ENCODE measurements at places on chromosomes 7 and 10.

DNA sequence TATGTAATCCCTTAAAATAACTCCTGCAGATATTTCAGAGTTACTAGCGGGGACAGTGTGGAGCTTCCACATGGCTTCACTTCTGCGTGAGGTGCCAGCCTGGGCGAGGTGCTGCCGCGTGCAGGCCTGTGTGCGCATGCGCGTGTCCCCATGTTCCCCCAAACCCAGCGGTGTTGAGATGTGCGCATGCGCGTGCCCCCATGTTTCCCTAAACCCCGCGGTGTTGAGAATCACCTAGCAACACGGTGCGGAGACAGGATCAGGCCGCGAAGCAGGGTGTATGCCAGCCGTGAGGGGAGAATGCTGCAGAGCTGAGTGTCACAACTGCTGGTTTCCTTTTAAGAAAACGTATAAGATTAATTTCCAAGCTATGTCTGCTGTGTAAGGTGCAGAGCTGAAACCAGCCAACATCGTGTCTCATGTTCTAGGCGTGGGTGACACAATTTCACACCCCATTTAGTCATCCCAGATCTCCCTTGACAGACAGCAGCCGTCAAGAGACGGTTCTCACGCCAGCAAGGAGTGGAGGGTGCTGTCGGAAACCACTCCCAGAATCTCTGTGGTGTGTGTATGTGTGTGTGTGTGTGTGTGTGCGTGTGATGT is 71.9 kb upstream of the ADARB2 start:
- no peak for DNase-seq

GRCh38 chr7:28957751-28958234 is 337 bp downstream of the TRIL start:
- DNase-seq, result peak; percentile 39

- DNase-seq, result no peak
These were observed 194.3 kb downstream of the CCDC3 start for GRCh38 chr10:12807096-12807755.

- DNase-seq, result no peak
These were observed 16.4 kb upstream of the NODAL start for GRCh38 chr10:70457759-70458305.

GRCh38 chr10:35074266-35074665 is 15.9 kb downstream of the CUL2 start:
- no peak for DNase-seq

DNA sequence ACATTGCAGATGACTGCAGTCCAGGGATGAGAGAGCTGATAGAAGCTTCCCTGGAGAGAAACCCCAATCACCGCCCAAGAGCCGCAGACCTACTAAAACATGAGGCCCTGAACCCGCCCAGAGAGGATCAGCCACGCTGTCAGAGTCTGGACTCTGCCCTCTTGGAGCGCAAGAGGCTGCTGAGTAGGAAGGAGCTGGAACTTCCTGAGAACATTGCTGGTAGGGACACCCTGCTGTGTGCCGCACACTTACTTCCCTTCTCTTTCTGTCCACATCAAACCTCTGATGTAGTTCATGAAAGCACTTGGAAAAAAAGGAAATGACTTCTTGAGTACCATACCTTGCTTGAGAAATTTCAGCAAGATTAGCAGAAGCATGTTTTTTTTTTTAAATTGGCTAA is 25.3 kb downstream of the MAP3K8 start:
- DNase-seq, result no peak

GRCh38 chr10:122281018-122281626 is 10.0 kb downstream of the BTBD16 start:
- no peak for DNase-seq

DNA sequence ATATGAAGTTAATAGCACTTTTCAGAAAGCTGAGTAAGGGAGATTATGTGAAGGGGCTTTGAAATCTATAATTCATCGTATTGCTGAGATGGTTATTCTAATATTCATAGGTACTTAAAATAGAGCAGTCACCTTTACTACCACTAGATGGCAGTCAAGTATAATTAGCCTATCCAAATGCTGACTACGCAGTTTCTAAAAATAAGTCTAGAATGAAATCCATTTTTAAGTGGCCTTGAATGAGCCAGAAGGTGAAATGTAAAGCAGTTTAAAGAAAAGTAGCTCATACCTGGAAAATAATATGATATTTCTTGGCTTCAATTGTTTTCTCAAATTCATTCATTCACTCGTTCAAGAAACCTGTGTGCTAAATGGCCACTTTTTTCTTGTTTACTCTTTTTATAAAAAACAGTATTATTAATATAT is 1277.1 kb downstream of the GATA3 start:
- DNase-seq, result peak; percentile 25

DNA sequence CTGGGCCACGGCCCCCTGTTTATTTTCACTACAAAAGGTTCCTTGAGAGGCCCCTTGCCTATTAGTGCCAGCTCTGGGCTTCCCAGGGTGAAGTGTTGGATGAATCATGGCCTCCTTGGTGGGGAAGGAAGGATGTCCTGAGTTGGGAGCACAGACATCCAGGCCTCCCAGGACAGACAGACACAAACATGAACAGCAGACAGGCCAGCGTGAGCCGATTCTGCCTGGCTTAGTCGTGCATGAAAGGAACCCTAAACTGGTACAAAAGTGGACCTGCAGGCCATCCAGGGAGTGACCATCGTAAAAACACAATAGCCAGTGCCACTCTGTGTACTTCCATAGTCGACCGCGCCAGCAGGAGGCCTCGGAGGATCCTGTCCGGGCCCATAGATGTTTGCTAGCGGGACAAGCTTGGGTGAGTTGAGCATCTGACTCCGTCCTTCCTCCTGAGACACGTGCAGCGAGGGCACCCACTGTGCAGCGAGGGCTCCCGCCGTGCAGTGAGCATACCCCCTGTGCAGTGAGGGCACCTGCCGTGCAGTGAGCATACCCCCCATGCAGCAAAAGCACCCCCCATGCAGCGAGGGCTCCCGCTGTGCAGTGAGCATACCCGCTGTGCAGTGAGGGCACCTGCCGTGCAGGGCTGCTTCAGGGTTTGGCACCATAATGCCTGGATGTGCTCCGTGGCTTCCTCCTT is 51.3 kb upstream of the PRKAR1B start:
- no peak for DNase-seq

DNA sequence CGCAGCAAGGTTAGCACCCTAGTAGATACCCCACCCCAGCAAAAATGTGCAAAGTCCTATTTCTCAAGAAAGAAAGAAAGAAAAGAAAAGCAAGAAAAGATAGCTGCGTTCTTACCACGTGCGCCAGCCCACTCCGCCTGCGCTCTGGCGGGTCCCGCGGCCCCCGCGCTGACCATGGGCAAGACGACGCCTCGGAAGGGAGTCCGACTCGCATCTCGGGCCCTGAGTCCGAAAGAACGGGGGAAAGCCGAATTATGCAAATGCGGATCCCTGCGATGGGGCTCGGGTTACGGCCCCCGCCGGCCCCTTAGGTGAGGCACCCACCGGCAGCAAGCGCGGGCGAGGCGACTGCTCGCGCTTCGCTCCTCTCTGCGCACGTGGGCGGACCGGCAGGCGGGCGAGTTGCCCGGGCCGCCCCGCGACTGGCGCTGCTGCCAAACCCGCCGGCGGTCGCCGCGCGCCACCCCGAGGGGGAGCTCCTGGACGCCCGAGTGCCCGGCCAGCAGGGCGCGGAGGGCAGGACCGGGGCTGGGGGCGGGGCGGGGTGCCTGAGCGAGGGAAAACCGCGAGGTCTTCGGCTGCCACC is 2.4 kb upstream of the EGR2 start:
- DNase-seq, result no peak

DNA sequence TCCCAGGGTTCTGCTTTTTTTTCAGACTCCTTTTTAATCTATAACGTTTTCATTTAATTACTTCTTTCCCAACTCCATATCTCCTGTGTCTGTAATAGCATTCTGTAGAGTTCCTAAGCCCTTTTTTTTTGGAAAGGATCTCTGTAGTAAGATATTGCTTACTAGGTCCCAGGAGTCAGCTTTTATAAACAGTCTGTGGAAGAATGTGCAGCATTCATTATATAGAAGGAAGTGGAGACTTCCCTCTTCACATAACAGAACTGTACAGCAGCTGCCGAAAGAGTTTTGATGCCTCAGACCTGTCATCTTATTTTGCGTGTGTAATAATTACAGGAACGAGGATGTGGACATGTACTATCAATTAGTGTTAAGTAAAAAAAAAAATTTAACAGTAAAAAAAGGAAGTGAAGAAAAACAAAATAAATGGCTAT is 7.4 kb upstream of the STEAP4 start:
- no peak for DNase-seq

DNA sequence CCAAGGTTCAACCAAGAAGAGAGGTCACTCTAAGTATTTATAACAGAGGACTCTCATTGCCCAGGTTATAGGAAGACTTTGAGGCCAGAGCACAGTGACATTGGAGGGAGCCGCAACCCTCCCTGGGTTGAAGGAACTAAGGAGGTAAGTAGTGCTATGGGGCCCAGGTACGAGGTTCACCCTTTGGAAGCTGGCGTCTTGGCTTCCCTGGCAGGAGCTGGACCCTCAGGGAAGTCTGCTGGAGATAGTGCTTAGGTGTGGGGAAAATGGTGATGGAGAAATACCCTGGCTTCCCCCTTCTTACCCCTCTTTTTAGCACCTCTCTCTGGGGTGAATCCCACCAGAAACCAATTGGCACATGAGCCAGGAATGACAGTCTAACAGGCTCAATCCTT is 317.9 kb upstream of the ZNF32 start:
- no peak for DNase-seq

DNA sequence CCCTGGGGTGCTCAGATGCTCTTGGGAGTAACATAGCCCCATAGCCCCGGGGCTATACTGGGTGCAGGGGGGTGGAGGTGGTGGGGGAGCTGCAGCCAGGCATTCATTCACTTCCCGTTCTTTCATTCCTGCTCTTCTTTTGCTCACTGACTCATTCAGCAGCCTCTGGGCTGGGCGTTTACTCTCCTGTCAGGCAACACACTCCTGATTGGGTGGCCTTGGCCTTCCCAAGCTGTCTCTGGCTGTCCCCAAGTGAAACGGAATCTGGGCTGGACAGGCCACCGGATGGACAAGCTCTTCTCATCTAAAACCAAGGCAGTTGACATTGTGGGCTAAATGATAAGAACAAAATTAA is 34.6 kb downstream of the CHST3 start:
- peak; percentile 85 for DNase-seq

DNA sequence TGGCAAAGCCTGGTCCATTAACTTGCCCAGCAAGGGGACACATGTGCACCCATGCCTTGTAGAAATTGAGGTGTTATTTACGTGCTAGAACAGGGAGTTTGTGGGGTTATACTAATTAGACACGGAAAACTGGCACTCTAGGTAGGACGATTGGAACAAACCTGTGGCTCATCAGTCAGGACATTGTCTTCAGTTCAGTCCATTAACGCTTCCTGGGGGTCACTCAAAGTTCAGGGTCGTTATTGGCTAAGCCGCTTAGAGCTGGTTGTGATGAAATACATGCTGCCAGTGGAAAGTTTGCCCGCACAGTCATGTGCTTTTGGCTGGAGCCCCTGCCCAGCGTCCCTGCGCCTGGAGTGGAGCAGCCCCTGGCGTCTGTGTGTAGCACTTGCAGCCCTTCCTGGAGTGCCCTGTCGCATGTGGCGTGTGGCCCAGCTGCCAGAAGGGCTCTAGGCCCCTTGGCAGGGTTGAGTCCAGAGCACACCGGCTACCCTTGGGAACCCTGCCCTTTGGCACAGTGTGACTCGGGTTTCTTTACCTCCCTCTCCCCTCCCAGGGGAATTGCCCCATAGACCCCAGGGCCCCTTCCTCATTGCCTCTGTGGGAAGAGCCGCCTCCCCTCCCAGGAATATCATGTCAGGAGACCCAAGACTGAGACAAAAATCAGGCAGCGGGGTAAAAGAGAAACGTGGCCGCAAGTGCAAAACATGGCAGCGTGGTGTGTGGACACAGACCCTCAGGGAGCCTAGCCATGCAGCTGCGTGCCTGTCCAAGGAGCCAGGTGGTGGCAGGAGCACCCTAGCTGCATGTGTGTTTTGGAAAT is 9.8 kb downstream of the ZNF775 start:
- peak; percentile 67 for DNase-seq

GRCh38 chr7:125599387-125599786 is 669.8 kb upstream of the POT1 start:
- no peak for DNase-seq

GRCh38 chr10:114749510-114749909 is 72.1 kb upstream of the FHIP2A start:
- DNase-seq, result no peak

DNA sequence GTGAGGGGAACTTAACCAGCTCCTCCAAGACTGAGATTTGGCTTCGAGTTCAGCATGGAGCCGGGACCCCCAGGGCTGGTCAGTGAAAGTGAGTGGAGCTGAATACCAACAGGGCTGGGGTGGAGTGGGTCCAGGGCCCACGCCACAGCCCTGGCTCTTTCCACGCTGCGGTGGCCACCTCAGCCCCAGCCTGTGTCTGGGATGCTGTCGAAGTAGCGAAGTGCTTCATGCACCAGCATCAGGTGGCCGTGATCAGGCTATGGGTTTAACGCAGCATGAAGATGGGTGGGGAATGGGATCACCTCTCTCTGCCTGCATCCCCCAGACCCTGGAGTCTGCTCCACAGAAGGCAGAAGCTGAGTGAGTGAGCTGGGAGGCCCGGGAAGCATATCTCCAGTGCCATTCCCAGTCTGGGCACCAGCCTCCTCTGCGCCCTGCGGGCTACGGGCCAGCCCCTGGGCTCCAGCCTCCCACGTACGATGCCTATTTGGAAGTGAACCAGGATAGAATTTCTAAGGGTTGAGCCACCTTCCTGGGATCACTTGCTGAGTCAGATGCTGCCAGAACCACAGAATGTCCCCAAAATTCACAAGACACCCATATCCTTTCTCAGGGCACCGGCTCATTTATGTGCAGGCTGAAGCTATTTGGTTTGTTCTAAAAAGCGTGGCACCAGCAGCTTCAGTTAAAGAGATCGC is 131.1 kb upstream of the CHST15 start:
- DNase-seq, result no peak

- DNase-seq, result no peak
These were observed 1255.8 kb downstream of the SORCS1 start for GRCh38 chr10:105908701-105909100.

GRCh38 chr10:92839191-92840085 is 8.9 kb upstream of the EXOC6 start:
- DNase-seq, result no peak

GRCh38 chr7:1912593-1913465 is 242.8 kb downstream of the ELFN1 start:
- peak; percentile 96 for DNase-seq

- no peak for DNase-seq
These were observed 6.5 kb downstream of the ARHGAP22 start for GRCh38 chr10:48598243-48598935.

DNA sequence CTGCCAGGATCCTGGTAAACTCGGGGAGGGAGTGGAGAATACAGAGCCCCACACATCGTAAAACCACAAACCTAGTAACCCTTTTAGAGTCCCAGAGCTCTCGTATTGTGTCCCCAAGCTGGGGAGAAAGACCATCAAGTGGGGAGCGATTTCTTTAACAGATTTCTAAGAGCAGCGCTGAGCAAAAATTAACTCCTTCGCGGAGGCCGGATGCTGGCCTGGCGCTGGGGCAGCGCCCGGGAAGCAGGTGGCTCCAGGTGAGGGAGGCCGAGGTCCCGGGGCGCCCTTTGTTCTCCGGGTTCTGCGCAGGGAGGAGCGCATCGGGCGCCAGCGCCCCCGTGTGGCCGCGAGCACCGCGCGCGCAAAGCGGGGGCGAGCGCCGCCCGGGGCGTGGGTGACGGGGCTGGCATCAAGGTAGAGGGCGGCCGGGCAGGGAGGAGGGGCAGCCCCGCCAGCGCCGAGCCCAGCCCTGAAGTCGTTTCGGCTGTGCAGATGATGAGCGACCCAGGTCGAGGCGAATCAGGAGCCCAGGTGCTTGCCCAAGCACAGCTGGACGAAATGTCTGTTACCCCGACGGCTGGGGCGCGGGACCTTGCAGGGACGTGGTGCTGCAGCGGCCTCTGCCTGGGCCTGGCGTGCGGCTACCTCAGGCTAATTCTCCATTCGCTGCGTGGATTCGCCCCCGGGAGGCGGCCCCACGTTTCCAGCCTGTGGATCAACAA is 10.4 kb upstream of the FGFR2 start:
- peak; percentile 72 for DNase-seq

Measured in AG08396 (cell line).